ENCODE measurements at places on chromosomes 1 and 21. TPM values are rescaled to one million over a fixed set of nuclear protein-coding genes. Genes with fewer than 3 reads are reported as not detected.

Gene TRIM58
- polyA plus RNA-seq: 0.19 TPM

Gene MATN1
- 0.14 TPM for polyA plus RNA-seq

Gene TAL1
- polyA plus RNA-seq: 0.59 TPM

Gene IFFO2
- 5.8 TPM for polyA plus RNA-seq

Gene CELA2B
- polyA plus RNA-seq: not detected

Gene C1QA
- polyA plus RNA-seq: 86.1 TPM

Gene KRTAP10-12
- not detected for polyA plus RNA-seq

Gene RAB3B
- 60.0 TPM for polyA plus RNA-seq

Gene MAD2L2
- polyA plus RNA-seq: 275 TPM

Gene LCE2A
- polyA plus RNA-seq: not detected

Gene PLPPR5
- polyA plus RNA-seq: 0.58 TPM

Gene TRIM67
- polyA plus RNA-seq: 1.9 TPM
